GM12878 (cell line): ENCODE measurements at places on chromosomes 11 and 22.

- H3K36me3 ChIP-seq = peaks cover 3% of the 10 kb centered on the region; the same call in 1 of the 2 replicates
- H3K4me1 ChIP-seq = peaks cover 2% of the 10 kb centered on the region; the same call in 1 of the 2 replicates
- H3K4me3 ChIP-seq = no peak overlapping the region
Observed at GRCh38 chr22:40813912-40814315, 5.2 kb downstream of the SLC25A17 start.

GRCh38 chr22:35155403-35156025 lies 89.6 kb downstream of the ISX start:
- no peak overlapping the region for H3K27ac ChIP-seq
- H3K4me1 ChIP-seq = no peaks in the 10 kb centered on the region
- H3K36me3 ChIP-seq = no peaks in the 10 kb centered on the region
- no peak overlapping the region for H3K4me3 ChIP-seq
- H3K27me3 ChIP-seq = no peaks in the 10 kb centered on the region

GRCh38 chr11:107408762-107409211 lies 48.8 kb downstream of the CWF19L2 start:
- H3K4me1 ChIP-seq = peaks cover 6% of the 10 kb centered on the region; the same call in 1 of the 2 replicates
- no peaks in the 10 kb centered on the region for H3K27me3 ChIP-seq
- H3K4me3 ChIP-seq = no peak overlapping the region
- H3K27ac ChIP-seq = no peak overlapping the region
- no peak for DNase-seq

- H3K36me3 ChIP-seq = no peaks in the 10 kb centered on the region
- no peak overlapping the region for H3K4me3 ChIP-seq
- no peaks in the 10 kb centered on the region; the same call in 1 of the 2 replicates for H3K4me1 ChIP-seq
Observed at GRCh38 chr11:125170510-125171031, 6.0 kb downstream of the PKNOX2 start.

- no peaks in the 10 kb centered on the region for H3K4me1 ChIP-seq
- H3K27me3 ChIP-seq = no peaks in the 10 kb centered on the region
- no peaks in the 10 kb centered on the region for H3K36me3 ChIP-seq
- H3K4me3 ChIP-seq = no peak overlapping the region
- no peak for DNase-seq
Observed at GRCh38 chr22:22787786-22788459, 99.7 kb upstream of the IGLL5 start.

DNA sequence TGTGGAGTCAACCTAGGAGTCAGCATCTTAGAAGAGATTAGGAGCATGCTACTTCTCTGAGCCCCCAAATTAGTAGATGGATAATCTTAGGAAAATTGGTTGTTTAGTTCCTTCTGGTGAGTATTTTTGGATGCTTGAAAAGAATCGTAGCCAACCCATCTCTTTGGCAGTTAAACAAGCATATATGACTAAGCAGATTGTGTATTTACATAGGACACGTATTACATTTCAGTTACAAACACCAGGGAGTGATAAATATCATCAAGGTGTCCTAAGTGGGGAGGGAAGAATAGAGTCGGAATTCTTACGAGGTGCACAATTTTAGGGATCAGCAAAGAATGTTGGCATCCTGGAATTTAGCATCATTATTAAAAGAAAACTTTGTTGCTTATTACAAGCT lies 13.5 kb downstream of the PLET1 start:
- H3K36me3 ChIP-seq = no peaks in the 10 kb centered on the region
- no peaks in the 10 kb centered on the region for H3K27me3 ChIP-seq
- H3K27ac ChIP-seq = no peak overlapping the region
- no peaks in the 10 kb centered on the region for H3K4me1 ChIP-seq
